ENCODE measurements at places on chromosomes 11 and 22.

DNA sequence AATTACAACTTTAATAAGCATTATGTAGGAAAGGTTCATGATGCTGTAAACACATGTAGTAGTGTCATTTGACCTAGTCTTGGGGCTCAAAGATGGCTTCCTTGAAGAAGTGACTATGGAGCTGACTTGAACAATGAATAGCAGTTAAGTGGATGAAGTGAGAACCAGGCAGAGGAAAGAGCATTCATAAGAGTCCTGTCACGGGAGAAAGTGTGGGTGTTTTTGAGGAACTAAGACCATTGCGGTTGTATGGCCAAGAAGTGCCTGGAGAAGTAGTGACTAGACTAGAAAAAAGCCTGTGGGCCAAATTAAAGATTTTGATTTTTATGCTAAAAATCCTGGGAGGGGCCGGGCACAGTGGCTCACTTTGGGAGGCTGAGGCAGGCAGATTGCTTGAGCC is 7.2 kb upstream of the IL18BP start:
- no peak for DNase-seq

- DNase-seq, result no peak
Observed at GRCh38 chr11:70736937-70737640, 338.8 kb downstream of the CTTN start.

DNA sequence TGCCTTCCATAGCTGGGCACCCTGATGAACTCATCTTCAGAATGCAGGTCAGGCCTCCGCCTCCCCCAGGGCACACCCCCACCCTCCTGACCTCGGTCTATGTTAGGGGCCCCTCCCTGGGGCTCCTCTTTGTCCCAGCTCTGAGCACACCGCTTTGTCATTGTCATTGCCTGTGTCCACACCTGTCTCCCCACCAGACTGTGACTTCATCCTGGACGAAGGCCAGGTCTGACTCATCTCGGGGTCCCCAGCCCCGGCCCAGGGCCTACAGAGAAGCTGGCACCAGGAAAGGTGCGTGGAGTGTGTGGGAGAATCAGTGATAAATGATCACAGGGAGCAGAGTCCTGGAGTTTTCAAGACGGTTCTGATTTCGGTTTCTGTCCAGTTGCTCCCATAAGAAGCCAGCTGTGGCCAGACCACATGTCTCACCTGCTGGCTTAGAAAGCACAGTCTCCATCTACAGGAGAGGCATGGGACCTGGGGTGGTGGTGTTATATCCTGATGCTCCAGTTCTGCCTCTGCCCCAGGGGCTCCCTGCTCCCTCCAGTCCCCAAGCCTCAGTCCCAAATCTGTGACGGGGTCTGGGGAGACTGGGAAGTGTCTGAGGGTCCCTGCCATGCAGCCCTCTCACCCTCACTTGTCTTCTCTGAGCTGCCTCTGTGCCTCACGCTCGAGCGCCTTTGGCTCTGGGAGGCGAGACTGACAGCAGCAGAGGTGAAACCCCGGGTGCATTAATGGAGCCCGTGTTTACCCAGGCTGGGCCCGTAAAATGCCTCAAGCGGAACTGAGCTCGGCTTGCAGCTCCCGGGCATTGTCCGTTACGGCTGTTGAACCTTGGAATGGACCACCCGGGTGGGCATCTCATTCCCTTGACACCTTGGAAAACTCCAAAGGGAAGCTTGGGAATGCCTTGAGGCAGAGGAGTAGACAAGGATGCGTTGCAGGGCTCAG is 85.5 kb upstream of the WNT11 start:
- DNase-seq, result no peak

- peak; percentile 79 for DNase-seq
Observed at GRCh38 chr11:68121067-68121899, at the start of gene CHKA. Gene CHKA (minus strand): TSS chr11:68121388. CDS start chr11:68121177, 211 bp downstream.

- DNase-seq, result no peak
Observed at GRCh38 chr22:21626073-21626734, 3.6 kb downstream of the YDJC start.

GRCh38 chr22:33906475-33906874 is 13.8 kb downstream of the LARGE1 start:
- DNase-seq, result no peak

GRCh38 chr11:127074151-127074761 is 73.7 kb upstream of the KIRREL3 start:
- DNase-seq, result no peak

DNA sequence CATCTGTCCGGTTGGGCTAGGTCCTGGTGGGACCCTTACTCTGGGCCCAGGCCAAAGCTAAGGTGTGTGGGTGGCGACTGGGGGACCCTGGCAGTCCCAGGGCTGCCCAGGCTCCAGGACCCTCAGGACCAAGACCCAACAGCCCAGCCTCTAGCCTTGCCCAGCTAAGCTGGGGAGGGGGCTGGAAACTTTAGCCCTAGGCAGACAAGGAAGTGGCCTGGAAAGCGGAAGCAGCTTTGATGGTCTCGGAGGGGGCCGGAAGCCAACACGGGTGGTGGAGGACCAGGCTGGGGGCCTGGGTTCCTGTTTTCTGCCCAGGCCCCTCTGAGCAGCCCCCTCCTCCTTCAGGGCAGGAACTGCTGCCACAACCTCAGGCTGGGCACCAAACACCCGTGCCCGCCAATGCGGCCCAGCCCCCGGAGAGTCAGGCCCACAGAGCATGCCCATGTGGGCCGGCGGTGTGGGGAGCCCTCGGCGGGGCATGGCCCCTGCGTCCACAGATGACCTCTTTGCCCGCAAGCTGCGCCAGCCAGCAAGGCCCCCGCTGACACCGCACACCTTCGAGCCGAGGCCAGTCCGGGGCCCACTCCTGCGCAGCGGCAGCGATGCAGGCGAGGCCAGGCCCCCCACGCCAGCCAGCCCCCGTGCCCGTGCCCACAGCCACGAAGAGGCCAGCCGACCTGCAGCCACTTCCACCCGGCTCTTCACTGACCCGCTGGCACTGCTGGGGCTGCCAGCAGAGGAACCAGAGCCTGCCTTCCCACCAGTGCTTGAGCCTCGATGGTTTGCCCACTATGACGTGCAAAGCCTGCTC is 2.8 kb downstream of the SIPA1 start:
- DNase-seq, result no peak

DNA sequence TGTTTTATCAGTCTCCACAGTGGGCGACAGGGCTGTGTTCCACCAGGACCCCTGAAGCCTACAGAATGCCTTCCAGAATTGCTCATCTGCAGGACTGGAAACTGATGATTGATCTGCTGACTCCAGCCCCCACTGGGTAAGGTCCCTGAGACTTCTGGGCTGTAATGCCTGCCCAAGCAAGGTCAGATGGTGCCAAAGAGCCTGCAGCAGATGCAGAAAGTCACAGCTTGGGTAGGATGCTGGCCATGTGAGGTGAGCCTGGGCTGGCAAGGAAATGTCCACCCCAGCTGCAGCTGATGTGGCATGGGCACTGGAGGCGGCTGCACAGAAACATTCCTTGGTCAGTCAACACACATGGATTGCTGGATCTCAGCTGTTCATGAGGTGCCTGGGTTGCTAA is 30.9 kb downstream of the LRRC32 start:
- no peak for DNase-seq

- DNase-seq, result no peak
Observed at GRCh38 chr22:35582218-35582860, 34.8 kb downstream of the MB start.

- no peak for DNase-seq
Observed at GRCh38 chr11:75969626-75970308, 154.8 kb downstream of the UVRAG start.

- no peak for DNase-seq
Observed at GRCh38 chr11:115557681-115558080, 53.5 kb upstream of the CADM1 start.

DNA sequence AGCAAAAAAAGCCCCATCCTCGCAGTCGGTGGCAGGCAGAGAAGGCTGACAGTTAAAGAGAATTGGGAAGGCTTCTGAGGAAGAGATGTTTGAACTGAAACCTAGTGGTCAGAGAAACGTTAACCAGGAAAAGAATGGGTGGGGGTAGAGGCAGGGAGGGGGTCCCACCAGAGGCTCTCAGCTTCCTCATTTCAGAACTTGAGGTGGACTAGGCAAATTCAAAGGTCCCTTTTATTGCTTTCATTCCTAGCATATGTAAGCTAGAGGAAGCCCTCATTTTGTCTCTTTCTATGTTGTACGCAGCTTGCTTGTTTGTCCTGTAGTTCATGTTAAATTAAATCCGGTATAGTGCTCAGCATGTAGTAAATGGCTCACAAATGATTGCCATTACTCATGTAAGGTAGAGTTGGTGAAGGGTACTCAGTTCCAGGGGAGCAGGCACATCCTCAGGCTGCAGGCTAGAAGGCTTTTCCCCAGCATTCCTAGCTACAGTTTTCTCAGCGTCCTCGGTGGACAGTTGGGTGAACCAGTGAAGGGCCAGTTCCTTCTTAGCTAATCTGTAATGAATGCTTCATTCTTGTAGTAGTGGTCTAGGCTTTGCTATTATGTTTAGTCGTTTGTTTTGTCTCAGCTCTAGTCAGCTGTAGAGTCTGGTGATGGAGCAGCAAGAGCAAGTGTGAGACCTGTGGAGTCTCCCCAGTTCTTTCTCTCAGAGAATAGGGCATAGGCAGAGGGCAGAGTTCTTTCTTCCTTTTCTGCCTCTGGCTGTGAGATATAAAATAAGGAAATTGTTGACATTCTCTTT is 58.6 kb downstream of the UVRAG start:
- no peak for DNase-seq

DNA sequence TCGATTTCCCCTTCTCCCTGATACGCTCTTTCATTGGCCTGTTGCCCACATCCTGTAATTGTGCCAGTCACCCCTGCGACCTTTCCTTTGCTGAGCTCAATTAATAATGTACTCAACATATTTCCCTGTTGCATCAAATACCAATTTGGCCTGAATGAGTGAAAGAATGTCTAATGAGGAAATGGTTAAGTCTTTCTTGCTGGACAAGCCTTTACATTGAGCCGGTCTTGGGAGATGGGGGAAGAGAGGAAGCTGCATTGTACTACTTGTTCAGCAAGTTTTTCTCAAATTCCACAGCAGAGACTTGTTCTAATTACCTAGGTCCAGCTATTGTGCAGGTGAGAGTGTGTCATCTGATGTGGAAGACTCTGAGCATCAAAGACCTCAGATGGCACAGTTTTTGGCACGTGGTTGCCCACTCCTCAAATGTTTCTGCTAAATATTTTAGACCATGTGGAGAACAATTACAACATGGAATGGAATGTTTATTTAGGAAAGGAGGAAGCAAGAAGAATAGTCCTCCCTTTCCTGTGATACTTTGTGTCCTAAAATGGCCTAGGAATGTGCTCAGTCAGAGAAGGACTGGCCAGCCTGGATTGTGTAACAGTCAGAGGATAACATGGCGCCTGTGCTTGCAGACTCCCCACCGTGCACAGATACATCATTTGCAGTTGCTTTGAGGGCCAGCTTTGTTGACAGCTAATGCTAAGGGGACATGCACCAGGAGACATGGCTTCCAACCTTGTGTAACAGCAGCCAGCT is 129.5 kb upstream of the E2F8 start:
- DNase-seq, result no peak

DNA sequence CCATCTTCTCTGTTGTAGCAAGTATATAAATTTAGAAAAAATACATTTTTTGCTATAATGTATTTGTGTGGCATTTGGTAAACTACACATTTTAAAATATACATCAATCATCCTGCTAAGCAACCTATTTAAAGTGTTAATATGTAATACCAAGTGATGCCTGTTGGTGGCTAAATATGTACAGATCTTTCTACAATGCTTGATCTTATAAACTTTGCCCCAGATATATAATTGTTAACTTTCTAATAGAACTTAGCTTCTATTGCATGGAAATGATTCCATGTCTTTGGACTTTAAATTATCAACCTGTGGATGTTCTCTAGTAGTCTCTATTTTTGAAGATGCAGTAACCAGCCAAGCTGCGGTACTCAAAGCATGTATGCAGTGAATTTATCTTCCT is 1260.4 kb upstream of the RAG2 start:
- DNase-seq, result no peak

DNA sequence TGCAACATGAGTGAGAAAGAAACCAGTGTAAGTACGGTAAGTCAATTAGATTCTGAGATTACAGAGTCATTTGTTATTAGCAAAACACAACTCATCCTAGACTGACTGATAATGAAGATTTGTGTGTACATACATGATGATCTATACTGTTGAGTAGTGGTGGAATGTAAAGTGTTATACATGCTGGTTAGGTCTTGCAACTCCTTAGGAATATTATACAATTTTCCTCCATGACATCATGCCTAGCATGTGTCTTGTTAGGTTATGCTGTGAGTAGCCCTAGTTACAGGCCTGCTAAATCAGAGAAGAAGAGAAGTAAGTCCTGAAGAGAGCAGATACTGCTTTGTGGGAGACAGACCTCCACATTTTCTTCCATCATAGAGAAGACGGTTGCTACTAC is 880.6 kb downstream of the LUZP2 start:
- no peak for DNase-seq
